Ovary (tissue), 10 donors: ENCODE measurements at places on chromosomes 5 and 9. TPM values are rescaled to one million over a fixed set of nuclear protein-coding genes. Genes with fewer than 3 reads are reported as not detected.

Gene SLC1A1
- 0.76 TPM for total RNA-seq

Gene ZBTB6
- total RNA-seq: 6.8 TPM

Gene MELK
- total RNA-seq: 0.69 TPM

Gene SAXO1
- total RNA-seq: 0.28 TPM

DNA sequence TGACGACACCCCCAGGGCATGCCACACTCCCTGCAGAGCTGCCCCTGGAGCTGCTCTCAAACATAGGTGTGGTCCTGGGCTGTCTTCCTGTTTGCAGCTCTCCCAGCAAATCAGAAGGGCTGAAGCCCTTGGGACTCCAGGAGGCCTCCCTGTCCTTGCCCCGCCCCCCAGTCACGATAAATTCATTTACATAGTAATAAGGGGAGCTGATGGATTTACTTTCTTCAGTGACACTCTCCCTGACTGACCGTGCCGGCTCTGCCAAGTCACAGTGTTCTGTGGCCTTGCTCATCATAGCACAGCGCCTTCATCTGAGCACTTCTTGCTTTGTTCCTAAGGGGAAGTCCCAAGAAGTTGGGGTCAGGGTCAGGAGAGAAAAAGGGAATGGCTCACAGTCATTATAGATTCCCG is 121.4 kb downstream of the ENC1 start:
- no peak for DNase-seq
- H3K27ac ChIP-seq: no peak overlapping the region
- no peak overlapping the region for H3K4me3 ChIP-seq
- no peaks in the 10 kb centered on the region for H3K4me1 ChIP-seq

DNA sequence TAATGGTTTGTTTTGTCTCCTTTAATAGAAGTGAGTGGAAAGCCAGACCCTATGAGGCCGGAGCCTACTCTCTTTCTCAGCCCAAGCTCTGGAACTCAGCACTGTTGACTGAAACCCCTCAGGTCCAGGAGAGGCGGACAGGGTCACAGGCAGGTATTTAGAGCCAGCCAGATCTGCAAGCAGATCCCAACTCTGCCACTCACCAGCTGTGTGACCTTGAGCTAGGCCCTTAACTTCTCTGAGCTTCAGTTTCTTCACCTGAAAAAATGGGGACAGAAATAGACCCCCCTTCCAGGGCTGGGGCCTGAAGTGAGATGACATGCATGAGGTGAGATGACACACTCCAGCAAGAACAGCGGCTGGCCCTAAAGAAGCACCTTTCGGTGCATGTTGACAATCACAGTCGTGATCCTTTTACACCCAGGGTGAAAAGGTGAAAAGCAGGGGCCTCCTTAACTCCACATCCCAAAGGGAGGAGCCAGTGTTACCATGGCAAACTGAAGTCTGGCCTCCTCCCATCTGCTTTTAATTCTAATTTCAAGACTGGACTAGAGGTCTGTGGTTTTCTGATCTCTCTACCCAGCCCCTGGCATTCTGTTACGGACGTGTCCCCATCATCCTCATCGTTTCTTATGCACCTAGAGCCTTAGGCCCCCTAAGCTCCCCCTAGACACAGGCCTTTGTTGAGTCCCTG is 27.2 kb downstream of the MORN5 start:
- no peaks in the 10 kb centered on the region for H3K36me3 ChIP-seq
- H3K4me3 ChIP-seq: no peak overlapping the region
- no peaks in the 10 kb centered on the region for H3K27me3 ChIP-seq
- no peaks in the 10 kb centered on the region for H3K4me1 ChIP-seq
- DNase-seq: no peak
